Suprapubic skin (tissue), 4 donors: ENCODE measurements at places on chromosomes 13 and 19. TPM values are rescaled to one million over a fixed set of nuclear protein-coding genes. Genes with fewer than 3 reads are reported as not detected.

DNA sequence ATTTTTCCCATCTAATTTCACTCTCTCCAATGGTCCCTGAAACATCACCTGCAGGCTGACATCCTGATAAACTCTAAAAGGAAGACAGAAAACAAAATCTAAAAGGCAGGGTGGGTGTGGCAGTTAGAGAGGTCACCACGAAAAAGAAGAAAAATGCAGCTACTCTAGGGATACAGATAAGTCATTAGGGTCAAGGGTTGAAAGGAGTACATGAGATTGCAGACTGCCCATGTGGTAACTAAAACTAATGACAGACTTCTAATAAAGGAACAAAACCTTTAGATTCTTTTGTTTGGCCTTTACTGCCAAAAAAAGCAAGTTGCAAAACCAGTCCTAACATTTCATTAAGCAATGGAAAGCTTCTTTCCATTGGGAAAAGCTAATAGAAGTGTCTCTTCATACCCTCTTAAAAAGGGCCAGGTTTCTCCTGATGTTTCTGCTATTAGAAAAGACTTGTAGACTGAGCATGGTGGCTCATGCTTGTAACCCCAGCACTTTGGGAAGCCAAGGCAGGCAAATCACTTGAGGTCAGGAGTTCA lies 31.0 kb downstream of the THSD1 start:
- no peak overlapping the region for H3K4me3 ChIP-seq
- no peak overlapping the region for H3K27ac ChIP-seq
- peaks cover 10% of the 10 kb centered on the region for H3K36me3 ChIP-seq

RFXAP gene
- total RNA-seq = 2.6 TPM

DNA sequence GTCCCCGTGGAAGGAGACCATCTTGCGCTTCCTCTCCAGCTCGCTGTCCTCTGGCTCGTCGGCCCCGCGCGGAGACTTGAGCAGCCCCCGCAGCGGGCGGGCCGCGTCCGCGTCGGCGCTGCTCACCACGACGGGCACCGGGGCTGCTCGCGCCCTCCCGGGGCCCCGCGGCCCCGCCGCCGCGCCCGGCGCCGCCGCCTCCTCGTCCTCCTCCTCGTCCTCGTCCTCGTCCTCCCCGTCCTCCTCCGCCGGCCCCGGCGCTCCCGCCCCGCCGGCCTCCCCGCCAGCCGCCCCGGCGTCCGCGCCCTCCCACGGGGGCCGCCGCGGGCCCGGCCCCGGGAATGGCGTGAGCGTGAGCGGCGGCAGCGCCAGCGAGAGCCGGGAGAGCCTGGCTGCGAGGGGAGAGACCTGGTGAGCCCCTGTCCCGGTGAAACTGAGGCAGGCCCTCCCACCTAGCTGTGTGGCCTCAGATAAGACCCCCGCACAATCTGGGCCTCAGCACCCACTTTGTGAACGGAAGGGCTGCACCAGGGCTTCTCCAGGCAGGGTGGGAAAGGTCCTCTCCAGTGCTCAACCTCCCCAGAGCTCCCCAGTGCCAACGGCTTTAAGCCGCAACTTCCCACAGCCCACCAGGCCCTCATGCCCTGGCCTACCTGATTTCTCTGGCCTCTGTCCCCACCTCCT lies 17.8 kb downstream of the LMTK3 start:
- peaks cover 15% of the 10 kb centered on the region for H3K27me3 ChIP-seq
- peaks cover 61% of the 10 kb centered on the region for H3K4me1 ChIP-seq
- no peaks in the 10 kb centered on the region for H3K36me3 ChIP-seq
- no peak for DNase-seq
- H3K27ac ChIP-seq = peak overlapping the region; percentile 73
- H3K4me3 ChIP-seq = peak overlapping the region; percentile 51

- H3K4me1 ChIP-seq = peaks cover 6% of the 10 kb centered on the region
- no peaks in the 10 kb centered on the region for H3K36me3 ChIP-seq
- no peak overlapping the region for H3K4me3 ChIP-seq
- no peak overlapping the region for H3K27ac ChIP-seq
- peak; percentile 84 for DNase-seq
Measured at GRCh38 chr19:13588957-13589833, 82.9 kb upstream of the CACNA1A start.

DCT gene
- total RNA-seq = 91.9 TPM

CERS1 gene
- not detected for total RNA-seq
